Activated CD4-positive, CD25-positive, alpha-beta regulatory T cell (primary cell): ENCODE measurements at places on chromosomes 4 and X.

GRCh38 chrX:46693149-46693548, 65.8 kb downstream of the SLC9A7 start:
- no peak for DNase-seq

DNA sequence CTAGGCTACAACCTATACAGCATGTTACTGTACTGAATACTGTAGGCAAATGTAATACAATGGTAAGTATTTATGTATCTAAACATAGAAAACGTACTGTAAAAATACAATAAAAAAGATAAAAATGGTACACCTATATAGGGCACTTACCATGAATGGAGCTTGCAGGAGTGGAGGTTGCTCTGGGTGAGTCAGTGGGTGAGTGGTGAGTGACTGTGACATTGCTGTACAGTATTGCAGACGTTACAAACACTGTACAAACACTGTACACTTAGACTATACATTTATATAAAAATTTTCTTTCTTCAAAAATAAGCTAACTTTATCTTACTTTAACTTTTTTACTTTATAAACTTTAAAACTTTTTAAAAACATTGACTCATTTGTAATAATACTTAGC, 190.3 kb upstream of the NR3C2 start:
- DNase-seq = no peak

- no peak for DNase-seq
These were observed 4.8 kb downstream of the VSIG1 start for GRCh38 chrX:108049649-108050048.

GRCh38 chr4:168608771-168609170, 111.9 kb downstream of the PALLD start:
- DNase-seq = no peak

DNA sequence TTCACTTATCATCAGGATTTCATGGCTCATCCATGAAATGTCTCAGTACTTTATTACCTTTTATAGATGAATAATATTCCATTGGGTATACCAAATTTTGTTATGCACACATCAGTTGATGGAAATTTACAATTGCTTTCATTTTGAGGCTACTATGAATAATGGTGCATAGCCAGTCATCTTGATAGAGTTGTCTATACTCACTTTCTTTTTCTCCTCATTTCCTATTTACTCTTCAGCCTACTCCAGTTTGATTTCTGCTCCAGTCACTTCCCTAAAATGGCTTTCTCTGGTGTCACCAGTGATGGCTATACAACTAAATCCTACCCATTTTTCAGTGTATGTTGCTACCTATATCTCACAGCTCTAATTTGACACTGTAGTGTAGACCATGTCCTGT, 743.5 kb upstream of the MAGEB2 start:
- DNase-seq = no peak

DNA sequence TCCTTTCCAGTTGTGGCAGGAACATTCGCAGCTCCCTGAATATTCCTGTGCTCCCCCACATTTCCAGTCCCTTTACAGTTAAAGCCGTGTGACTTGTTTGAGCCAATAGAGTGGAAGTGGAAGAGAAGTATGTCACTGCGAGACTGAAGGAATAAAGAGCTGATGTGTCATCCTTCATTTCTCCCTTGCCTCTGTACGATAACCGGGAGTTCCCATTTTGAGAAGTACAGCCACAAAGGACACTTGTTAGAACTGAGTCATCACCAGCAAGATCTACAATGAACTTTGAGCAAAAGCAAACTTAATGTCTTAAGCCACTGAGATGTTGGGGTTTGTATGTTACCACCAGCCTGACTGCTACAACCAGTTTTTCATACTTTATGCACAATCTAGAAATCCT, 92.3 kb downstream of the SPRY1 start:
- DNase-seq = no peak

- no peak for DNase-seq
These were observed 552.4 kb upstream of the MAGEB2 start for GRCh38 chrX:29662759-29663503.

DNA sequence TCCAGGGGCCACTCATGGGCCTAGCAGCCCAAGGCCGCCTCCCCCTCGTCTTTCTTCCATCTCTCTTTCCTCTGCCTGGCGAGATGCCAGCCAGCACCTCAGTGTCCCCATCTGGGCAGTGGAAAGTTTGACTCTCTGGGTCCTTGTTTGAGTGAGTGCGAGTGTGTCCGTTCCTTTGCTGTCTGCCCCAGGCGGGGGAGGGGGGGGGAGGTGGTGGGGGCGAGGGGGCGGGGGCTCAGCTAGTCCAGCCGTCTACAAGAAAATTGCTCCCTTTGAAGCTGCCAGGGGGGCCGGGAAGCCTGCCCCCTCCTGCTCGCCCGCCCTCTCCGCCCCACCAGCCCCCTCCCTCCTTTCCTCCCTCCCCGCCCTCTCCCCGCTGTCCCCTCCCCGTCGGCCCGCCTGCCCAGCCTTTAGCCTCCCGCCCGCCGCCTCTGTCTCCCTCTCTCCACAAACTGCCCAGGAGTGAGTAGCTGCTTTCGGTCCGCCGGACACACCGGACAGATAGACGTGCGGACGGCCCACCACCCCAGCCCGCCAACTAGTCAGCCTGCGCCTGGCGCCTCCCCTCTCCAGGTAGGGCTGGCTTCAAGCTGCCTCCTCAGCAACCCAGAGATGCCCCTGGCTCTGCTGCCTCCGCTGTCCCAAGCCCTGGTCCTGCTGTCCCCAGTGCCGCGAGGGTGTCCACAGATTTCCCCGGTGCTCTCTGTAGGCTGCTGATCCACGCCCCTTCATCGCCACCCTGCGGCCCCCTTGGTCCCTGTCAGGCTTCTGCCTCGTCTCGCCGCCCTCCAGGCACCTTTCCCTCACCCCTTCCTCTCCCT, at the start of gene BGN:
BGN (plus strand) TSS at position 440 of the 821 bp plus-strand sequence. CDS start 9,652 bp downstream, outside the sequence.
- DNase-seq = no peak

DNA sequence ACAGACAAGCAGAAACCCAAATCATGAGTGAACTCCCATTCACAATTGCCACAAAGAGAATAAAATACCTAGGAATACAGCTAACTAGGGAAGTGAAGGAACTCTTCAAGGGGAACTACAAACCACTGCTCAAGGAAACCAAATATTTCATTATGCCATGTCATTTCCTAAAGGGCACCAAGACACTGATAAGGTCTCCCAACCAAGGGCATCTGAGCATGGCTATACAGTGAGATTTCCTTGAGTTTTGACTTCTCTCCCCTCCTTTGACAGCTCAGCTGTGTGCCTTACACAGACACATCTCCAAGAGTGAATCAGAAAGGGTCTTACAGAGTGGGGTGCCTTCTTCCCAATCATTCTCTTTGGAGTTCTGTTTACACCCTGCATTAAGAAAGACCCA, 40.4 kb downstream of the PCDH7 start:
- DNase-seq = no peak

- no peak for DNase-seq
These were observed 653.8 kb upstream of the GALNT7 start for GRCh38 chr4:172514801-172515200.

DNA sequence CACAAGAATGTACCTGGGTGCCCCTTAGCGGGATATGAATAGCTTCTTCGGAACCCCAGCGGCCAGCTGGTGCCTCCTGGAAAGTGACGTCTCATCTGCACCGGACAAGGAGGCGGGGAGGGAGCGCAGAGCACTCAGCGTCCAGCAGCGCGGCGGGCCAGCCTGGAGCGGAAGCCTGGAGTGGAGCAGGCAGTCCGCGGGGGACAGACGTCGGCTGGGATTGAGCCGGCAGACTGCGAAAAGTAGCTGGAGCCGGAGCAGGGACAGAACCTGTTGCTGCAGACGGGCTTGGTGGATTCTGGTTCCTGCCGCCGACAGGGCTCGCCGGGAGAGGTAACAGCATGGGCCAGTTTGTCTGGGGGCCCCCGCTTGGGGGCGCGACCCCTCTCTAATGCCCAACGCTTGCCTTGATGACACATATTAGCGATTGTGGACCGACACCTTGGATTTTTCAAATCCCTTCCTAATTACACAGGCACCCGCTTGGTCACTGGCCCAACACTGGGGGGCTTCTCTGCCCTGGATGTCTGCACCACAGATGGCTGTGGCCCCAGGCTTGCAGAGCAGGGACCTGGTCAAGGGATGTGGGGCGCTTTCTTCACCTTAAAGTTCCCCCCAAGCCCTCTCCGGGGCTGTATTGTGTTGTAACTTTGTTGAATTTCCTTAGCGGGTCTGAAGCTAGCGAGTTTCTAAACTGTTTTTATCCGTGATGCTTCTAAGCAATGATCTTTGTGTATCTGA, at the start of gene NPFFR2:
NPFFR2 (plus strand) TSS at position 133 of the 741 bp plus-strand sequence. CDS start 96,592 bp downstream, outside the sequence.
- DNase-seq = no peak

- no peak for DNase-seq
These were observed 211.7 kb downstream of the MAML3 start for GRCh38 chr4:139942241-139942640.

DNA sequence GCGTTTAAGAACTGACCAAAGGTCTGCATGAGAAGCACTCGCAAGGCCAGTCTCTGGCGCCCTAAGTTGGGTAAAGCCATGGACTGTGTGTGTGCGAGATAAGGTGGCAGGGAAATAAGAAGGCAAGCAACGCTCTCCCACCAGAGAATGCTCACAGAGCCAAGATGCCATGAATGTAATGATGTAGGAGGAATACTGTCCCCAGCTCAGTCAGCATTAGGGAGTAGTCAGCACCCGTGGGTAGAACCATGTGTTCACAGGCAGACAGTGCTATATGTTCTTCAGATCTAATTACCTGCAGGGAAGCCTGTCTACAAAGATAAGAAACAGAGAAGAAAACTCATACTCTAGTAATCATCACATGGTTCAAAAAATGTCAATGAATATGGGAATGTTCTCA, 68.8 kb downstream of the SEC24D start:
- DNase-seq = no peak

DNA sequence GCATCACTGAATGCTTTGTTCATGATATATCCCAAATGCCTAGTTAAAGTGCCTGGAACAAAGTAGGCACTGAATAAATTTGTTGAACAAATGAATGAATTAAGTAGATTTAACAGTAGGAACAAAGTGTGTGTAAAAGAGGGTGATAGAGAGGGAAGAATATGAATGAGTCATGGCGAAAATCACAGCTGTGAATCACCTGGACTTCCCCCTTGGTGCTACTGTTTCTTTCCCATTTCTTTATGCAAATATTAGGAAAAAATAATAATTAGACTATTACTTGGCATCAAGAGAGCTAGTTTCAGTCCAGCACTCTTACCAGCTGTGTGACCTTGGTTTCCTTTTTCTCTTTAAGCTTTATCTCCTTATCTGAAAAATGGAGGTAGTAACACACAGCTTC, 9.2 kb downstream of the SPIN3 start:
- DNase-seq = no peak

- no peak for DNase-seq
These were observed 116.9 kb downstream of the VEGFC start for GRCh38 chr4:176675810-176676209.

GRCh38 chrX:69045616-69046345, 119.5 kb downstream of the PJA1 start:
- DNase-seq = no peak

GRCh38 chr4:58502839-58503238, 1392.7 kb upstream of the IGFBP7 start:
- DNase-seq = no peak

- no peak for DNase-seq
These were observed 109.3 kb downstream of the ADRA2C start for GRCh38 chr4:3875466-3875865.

GRCh38 chr4:7059662-7060061, 8.2 kb downstream of the GRPEL1 start:
- DNase-seq = no peak

- DNase-seq = no peak
These were observed 61.6 kb downstream of the SYNPO2 start for GRCh38 chr4:118950224-118950623.

- no peak for DNase-seq
These were observed 1478.9 kb downstream of the RPA4 start for GRCh38 chrX:98362630-98363029.

- no peak for DNase-seq
These were observed 162.3 kb upstream of the SMIM31 start for GRCh38 chr4:164591666-164592065.

DNA sequence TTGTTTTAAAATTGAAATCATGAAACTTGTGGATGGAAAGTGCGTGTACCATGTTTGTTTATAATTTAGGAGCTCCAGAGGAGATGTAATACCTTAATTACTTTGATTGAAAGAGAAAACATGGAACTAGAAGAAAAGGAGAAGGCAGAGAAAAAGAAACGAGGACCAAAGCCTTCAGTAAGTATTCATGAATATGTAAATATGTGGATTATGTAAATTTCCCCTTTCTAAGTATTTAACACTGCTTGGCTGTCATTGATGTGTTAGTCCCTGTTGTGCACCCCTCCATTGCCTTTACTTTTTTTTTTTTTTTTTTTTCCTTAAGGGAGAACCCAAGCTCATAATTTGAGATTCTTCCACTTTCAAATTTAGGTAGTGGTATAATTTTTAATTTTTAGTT, 36.4 kb downstream of the SMARCA5 start:
- DNase-seq = no peak

DNA sequence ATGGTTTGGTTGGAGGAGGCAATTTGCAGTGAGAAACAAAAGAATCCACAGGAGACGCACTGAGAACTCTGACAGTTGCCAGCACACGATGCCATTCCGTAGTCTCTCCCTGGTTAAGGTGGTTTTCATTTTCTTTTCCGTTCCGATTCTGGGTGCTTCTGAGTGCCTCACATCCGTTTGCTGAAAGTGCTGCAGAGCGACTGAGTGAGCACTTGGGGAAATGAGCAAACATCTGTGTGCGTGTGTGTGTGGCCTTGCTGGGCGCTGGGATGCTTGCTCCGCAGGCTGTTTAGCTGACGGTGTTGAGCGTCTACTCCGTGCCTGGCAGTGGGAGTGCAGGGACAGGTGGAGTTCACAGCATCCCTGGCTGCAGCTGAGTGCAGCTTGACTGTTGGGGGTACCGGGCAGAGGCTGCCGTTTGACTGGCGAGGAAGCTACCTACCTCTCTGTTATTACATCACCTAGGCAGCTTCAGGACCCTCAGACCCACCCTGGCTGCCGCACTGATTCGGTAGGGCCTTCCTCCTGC, 49.3 kb downstream of the SORCS2 start:
- no peak for DNase-seq

DNA sequence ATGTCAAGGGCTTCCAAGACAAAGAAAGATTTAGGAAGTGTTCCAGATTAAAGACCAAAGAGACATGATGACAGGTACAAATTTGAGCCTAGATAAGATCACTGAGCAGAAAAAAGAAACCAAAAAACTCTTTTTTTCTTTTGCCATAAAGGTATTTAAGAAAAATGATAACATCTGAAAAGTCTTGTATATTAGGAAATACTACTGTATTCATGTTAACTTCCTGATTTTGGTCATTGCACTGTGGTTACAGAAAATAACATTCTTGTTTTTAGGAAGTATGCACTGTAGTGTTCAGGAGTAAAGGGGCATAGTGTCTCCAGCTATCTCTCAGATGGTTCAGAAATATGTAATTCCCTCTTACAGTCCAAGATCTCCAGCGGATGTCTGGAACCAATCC, 37.1 kb downstream of the RWDD4 start:
- DNase-seq = no peak
